ENCODE measurements at places on chromosomes 1 and 21. TPM values are rescaled to one million over a fixed set of nuclear protein-coding genes. Genes with fewer than 3 reads are reported as not detected.

DNA sequence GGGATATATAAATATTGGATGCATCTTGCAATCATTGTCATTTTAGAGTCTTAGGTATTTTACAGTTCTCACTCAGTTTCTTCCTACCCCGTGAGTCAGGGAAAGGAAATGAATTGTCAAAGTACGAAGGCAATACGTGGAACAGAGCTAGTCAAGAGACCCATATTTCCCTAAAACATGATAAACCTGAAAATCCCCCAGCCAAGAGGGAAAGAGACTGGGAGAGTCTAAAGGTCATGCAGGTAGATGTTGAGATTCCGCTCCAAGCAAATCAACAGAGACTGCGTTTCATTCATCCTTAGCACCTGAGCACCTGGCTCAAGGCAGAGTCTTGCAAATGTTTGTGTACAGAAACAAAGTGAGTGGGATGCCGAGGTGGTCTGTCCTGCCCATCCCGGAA lies 58.0 kb downstream of the SH3GLB1 start:
- DNase-seq, result no peak

DNA sequence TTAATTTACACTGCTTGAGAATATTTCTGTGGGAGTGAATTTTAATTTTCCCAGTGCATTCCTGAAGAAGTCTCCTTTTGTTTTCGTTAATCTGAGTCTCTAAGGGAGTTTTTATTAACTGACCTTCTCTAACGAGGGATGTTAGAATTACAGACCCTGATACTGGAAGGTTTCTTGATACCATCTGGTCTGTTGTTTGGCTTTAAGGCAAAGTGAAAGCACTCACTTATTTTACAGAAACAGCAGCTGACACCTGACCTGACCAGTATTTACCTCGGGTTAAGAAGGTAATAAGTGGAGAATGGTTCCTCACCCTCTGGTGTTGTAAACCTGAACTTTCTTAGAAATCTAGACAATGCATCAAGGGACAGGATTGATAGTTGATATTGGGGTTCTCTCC lies 12.4 kb downstream of the CDC14A start:
- DNase-seq, result no peak

DNA sequence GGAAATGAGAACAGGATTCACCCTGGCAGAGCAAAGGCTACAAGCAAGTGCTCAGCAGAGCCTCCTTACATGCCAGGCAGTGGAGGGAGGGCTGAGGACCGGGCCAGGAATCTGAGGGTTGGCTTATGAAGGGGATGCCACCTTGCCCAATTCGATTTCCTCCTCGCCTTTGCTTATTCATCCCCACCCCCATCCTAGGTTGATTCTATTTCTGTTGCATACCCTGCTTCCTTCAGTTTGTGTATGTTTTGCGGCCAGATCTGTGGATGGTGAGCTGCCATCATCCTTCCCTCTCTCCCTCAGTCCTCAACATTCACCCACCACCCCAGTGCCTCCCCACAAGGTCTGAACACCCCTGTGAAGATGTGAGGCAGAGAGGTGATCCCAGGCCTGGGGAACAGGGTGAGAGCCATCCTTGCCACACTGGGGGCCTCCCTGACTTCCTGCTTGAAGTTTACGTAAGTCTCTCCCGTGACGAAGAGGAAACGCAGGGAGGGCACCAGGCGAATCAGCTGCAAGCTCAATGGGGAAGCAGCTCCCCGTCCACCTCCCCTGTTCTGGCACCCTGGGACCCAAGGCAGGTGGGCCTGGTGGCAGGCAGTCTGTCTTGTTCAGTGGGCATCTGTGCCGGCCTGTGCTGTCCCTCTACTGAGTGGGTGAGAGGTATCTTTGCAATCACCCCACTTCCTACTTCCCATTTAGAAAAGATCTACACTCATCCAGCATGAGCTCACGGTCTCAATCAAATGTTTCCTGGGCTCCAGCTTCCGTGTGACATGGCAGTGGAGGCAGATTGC lies 50.6 kb upstream of the CNTN2 start:
- no peak for DNase-seq

GRCh38 chr1:119564548-119564947 lies 57.5 kb downstream of the HSD3B1 start:
- DNase-seq, result no peak

- no peak for DNase-seq
Observed at GRCh38 chr1:98367426-98367825, 294.1 kb upstream of the SNX7 start.

- no peak for DNase-seq
Observed at GRCh38 chr1:171581766-171582165, 40.3 kb upstream of the MYOCOS start.

GRCh38 chr1:164510435-164510834 lies 48.5 kb upstream of the PBX1 start:
- DNase-seq, result no peak

DNA sequence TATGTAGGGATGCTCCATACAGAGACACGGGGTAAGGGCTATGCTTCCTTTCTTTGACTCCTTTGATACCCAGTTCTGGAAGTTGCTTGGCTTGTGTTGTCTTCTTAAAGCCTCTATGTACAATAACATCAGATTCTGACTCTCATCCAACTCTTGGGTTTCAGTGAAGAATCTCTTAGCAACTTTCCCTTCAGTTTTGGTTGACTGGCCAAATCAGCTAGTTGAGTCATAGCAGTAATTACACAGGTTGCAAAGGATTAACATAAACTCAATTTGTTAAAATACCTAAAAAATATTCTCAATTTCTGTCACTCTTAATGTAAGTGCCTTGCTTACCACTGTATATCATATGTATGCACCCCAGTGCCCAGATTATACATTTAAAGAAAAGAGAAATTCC lies 9.2 kb downstream of the CD1E start:
- DNase-seq, result no peak

- no peak for DNase-seq
Observed at GRCh38 chr1:217553949-217554509, 76.9 kb downstream of the GPATCH2 start.

- DNase-seq, result no peak
Observed at GRCh38 chr1:226369110-226369509, 38.8 kb downstream of the PARP1 start.

DNA sequence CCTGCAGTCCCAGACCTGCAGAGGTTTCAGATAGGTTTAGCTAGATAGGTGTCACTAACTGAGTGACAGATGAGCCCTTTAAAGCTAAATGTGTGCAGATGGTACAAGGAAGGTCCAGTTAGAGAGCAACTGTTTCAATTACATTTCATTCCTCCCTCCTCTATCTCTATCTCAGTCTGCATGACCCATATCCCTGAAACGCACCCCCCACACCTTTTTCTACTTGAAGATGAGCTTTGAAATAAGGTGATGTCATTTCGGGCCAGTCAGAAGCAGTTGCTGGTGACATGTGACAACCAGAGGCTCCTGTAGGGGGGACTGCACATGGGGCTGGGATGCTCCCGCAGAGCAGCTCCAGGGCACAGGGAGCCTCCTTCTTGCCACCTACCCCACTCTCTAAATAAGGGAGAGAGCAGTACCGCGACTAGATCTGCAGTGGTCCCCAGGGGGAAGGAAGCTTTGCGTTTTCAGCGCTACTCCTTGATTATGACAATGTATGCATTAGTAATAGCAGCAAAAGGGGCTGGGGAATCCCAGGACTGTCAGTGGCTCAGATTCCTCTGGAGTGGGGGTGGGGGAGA lies 4.3 kb downstream of the ATP8B2 start:
- DNase-seq, result no peak

DNA sequence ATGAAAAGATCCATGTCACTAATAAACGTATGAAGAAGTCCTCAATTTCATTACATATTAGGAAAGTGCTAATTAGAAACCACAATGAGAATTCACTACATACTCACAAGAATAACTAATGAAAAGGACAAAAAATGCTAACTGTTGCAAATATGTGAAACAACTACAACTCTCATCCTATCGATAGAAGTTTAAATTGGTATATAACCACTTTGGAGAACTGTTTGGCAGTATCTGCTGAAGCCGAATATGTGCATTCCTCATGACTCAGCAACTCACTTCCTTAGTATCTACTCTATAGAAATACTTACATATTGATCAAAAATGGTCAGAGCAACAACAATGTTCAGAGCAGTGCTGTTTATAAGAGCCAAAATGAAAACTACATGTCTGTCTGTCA lies 66.8 kb downstream of the PLPPR4 start:
- DNase-seq, result no peak

DNA sequence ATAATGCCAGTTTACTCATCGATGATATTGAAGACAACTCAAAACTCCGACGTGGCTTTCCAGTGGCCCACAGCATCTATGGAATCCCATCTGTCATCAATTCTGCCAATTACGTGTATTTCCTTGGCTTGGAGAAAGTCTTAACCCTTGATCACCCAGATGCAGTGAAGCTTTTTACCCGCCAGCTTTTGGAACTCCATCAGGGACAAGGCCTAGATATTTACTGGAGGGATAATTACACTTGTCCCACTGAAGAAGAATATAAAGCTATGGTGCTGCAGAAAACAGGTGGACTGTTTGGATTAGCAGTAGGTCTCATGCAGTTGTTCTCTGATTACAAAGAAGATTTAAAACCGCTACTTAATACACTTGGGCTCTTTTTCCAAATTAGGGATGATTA lies 13.7 kb downstream of the GGPS1 start:
- DNase-seq, result no peak

- no peak for DNase-seq
Observed at GRCh38 chr1:44524655-44525500, 119.8 kb downstream of the RNF220 start.

DNA sequence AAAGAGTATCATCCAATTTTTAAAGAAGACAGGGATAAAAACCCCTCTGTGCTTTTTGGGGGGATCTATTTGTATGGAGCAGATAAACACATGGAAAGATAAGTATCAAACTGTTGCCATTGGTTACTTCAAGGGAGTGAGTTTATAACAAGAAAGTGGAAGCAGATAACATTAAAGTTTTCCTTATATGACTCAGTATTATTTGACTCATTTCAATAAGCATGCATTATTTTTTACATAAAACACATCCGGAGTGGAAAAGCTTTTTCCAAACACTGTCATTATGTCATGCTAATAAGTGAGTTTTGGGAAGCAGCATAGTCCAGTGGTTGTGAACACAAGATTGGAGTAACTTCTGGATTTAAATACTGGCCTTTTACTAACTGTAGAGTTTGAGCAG lies 452.2 kb downstream of the LTN1 start:
- no peak for DNase-seq

DNA sequence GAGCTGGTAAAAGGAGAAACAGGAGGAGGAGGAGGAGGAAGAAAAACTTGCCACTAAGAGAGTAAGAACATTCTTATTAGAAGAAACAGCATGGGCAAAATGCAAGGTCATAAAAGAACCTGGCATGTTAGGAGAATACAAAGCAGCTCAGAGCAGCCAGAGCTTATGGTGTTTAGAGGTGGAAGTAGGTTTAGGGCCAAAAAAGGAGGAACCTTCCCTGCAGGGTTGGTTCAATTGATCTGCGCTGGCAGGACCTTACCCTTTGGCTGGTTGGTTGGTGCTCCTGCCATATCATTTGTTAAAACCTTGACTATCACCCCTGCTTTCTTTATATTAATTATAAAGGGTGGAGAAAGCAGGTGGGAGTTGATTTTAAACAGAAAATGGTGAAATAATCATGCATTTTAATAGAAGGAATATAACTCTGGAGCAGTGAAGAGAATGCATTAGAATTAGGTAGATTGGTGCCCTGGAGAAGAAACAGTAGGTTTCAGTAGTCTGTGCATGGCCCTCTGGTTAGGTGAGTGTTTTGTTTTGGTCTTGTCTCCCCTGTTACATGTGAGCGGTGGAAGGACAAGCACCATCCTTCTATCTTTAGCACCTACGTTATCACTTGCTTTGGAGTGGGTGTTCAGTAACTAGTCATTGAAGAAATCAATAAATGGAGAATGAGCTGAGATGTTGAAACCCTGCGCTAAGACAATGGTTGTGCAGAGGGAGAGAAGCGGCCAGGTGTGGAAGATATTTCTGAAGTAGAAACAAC lies 110.4 kb upstream of the NGF start:
- no peak for DNase-seq

DNA sequence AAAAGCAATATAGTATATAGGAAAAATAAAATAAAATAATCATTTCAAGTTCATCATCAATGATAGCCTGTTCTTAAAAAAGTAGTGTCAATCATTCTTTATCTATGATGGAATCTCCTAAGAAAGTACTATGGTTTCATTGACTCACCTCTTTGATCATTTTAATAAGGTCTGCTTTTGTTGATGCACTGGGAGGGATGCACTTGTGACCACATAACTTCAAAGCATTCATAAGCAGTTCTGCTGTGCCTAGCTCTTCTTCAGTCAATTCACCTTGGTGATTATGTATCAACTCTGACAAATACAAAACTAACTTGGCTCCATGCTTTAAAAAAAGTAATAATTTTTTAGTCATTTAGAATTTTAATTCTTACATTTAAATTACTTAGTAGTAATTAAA lies 84.8 kb upstream of the GNG4 start:
- no peak for DNase-seq

GRCh38 chr1:76955652-76956051 lies 88.4 kb downstream of the ST6GALNAC5 start:
- no peak for DNase-seq

GRCh38 chr1:233364026-233364425 lies 36.5 kb downstream of the MAP3K21 start:
- no peak for DNase-seq

GRCh38 chr1:64959986-64960385 lies 6.4 kb downstream of the JAK1 start:
- no peak for DNase-seq

GRCh38 chr1:21021311-21021710 lies 155.4 kb downstream of the EIF4G3 start:
- no peak for DNase-seq

GRCh38 chr1:201330541-201330940 lies 46.9 kb downstream of the TNNT2 start:
- no peak for DNase-seq

DNA sequence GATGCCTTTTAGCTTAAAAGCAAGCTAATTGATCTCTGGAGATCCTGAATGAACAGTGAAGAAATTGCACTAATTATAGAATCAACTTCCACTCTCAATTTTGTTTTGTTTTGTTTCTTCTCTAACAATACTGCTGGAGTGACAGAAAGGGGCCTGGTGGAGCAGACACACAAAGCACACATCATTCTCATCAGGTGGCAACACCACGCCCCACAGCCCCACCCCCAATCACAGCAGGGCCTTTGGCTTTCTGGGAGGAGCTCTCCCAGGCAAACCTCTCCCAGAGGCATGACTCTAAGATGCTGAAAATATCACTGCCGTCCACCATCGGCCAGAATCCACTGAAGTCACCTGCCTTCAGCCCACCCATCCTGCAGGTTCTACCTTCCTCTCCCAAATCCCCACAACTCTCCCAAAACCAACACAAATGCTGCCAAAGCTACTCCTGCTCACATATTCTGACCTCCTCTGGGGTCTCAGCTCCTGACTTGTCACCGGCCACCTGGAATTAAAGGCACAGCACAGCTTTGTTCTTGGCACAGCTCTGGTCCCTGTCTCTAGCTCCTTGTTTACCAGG lies 120.7 kb downstream of the GRIK3 start:
- no peak for DNase-seq

The PLA2G4A gene
- 8.4 TPM for total RNA-seq

The IL20 gene
- total RNA-seq, result not detected

The ANXA9 gene
- not detected for total RNA-seq

The RGS16 gene
- total RNA-seq, result 0.66 TPM

The ANP32E gene
- 27.7 TPM for total RNA-seq

The CACYBP gene
- total RNA-seq, result 68.3 TPM
